Hypothalamus (tissue), 51 donors: ENCODE measurements at places on chromosomes 16 and 17.

DNA sequence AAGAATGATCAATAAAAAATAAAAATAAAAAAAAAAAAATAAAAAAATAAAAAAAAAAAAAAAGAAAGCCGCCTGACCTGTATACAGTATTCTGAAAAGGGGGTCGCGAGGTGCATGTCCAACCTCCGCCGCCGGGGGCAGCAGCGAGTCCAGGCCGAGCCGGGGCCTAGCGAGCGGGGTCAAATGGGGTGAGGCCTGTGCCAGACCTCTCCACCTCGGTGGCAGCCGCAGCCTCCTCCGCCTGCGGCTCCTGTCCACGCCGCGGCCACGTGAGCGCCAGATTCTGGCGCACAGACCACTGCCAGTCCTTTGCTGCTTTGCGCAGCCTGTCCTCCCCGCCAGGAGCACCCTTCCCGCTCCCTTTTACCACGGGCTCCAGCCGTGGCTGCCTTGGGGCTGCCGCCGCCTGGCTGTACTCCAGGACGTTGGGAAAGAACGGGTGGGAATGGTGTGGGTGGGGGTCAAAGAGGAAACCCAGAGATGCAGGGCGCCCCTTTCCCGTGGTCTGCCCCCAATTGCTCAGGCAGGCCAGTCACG is 2.4 kb upstream of the BCKDK start:
- peak; percentile 77 for DNase-seq

DNA sequence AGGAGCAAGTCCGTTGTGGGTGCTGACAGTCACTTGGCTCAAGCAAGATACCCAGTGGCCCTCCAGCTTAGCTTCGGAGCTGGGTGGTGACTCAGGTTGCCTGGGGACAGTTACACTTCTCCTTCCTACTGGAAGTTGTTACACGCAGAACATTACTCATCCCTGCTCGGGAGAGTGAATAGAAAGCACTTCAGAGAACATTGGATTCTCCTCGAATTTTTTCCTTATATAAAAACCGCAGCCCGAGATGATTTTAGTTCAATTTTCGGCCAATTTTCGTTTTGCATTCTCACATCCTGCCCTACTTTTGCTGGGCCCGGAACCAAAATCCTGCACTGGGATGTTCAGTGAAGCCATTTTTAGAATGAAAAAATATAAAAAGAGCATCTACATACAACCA is 99.7 kb downstream of the ELAC2 start:
- DNase-seq: no peak

- DNase-seq: no peak
Observed at GRCh38 chr16:71499775-71500364, 10.7 kb upstream of the ZNF19 start.

- DNase-seq: no peak
Observed at GRCh38 chr17:60231234-60231633, 81.5 kb downstream of the CA4 start.

GRCh38 chr16:52451971-52452421 is 94.9 kb downstream of the TOX3 start:
- DNase-seq: no peak

GRCh38 chr17:45405250-45406086 is 27.2 kb downstream of the ARHGAP27 start:
- DNase-seq: no peak

DNA sequence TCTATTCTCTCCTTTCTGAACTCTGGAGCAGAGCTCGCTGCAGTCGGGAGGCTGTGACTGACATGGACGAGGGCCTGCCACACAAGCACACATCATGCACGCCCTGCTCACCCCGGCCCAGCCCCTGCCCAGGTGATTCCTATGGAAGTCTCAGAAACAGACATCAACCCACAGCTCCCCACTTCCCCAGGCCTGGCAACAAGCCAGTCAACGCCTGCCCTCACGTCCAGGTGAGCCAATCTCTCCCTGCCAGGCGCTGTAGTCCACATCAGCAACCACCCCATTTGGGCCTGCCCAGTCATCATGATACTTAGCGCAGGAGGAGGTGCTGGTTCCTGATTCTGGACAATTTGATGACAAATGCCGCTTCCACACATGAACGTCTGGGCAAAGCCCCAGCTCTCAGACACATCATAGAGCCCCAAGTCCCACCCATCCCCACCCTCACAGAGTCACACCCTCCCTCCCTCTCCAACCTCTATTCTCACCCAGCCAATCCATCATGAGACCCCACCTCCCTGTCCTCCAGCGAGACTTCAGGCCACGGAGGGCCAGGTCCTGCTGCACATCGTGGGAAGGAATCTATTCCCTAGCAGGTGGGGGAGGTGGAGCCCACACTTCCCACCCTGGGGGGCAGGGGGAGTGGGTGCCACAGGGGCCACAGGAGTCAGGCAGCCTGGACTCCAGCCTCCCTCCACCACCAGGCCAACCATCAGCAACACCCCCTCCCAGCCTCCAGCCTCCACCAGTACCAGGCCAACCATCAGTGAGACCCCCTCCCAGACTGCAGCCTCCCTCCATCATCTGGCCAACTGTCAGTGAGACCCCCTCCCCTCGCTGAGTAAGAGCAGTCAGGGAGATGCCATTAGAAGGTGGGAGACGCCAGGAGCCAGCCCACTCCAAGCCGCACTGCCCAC is 33.7 kb upstream of the GSG1L start:
- DNase-seq: no peak

DNA sequence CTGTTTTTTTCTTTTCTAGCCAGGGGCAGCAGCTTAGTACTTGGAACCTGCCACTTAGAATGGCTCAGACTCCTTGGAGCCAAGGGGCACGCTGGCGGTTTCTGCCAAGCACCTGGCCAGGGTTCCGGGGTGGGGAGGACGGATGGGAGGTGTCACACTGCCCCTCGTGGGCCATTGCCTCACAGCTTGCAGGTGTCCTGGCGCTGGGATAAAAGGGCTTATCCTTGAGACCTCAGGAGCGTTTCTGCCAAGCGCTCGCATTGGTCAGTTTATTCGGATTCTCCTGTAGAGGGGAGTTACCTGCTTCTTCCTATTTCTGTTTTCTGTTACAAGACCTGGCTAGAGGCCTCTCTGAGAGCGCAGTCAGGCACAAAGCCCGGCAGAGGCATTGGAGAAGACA is 234.6 kb downstream of the MSI2 start:
- DNase-seq: no peak

GRCh38 chr17:45090711-45091110 is 29.6 kb downstream of the NMT1 start:
- DNase-seq: no peak

DNA sequence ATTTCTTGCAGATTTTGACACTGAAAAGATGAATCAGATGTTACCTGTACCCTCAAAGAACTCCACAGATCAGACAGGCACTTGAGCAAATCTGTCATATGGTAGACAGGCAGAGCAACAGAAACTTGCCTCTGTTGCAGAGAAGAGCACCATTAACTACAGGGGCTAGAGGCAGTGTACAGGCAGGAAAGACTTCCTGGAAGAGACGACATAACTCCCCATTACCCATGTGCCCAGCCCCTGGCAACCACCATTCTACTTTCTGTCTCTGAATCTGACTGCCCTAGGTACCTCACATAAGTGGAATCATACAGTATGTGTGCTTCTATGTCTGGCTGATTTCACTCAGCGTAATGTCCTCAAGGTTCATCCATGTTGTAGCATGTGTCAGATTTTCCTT is 15.5 kb downstream of the GFOD2 start:
- no peak for DNase-seq

GRCh38 chr16:14510939-14511799 is 118.9 kb downstream of the PARN start:
- no peak for DNase-seq

GRCh38 chr16:57240851-57241250 is 4.2 kb upstream of the ARL2BP start:
- no peak for DNase-seq

DNA sequence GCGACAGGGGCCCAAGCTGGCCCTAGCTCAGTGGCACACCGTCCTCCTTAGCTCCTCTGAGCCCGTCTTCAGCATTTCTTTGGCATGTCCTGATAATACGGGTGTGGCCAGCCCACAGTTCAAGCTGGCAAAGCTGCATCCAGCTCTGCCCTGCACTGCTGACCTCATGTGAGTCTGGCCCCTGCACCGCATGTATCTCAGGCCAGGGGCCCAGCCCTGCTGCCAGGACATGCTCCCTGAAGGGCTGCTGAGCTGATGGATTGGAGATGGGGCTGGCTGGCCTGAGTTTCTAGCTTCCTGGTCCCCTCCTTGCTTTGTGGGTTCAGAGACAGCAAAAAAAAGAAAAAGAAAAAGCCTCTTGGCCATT is 2.4 kb downstream of the DOC2B start:
- no peak for DNase-seq

- no peak for DNase-seq
Observed at GRCh38 chr16:73051226-73051625, 3.3 kb upstream of the ZFHX3 start.

GRCh38 chr16:89485701-89486246 is 4.6 kb downstream of the ANKRD11 start:
- no peak for DNase-seq

- no peak for DNase-seq
Observed at GRCh38 chr17:28324781-28325180, 5.8 kb downstream of the TMEM97 start.

- DNase-seq: no peak
Observed at GRCh38 chr17:7774055-7774521, 56.5 kb downstream of the DNAH2 start.

GRCh38 chr16:67833415-67834241 is 8.5 kb upstream of the THAP11 start:
- peak; percentile 74 for DNase-seq

DNA sequence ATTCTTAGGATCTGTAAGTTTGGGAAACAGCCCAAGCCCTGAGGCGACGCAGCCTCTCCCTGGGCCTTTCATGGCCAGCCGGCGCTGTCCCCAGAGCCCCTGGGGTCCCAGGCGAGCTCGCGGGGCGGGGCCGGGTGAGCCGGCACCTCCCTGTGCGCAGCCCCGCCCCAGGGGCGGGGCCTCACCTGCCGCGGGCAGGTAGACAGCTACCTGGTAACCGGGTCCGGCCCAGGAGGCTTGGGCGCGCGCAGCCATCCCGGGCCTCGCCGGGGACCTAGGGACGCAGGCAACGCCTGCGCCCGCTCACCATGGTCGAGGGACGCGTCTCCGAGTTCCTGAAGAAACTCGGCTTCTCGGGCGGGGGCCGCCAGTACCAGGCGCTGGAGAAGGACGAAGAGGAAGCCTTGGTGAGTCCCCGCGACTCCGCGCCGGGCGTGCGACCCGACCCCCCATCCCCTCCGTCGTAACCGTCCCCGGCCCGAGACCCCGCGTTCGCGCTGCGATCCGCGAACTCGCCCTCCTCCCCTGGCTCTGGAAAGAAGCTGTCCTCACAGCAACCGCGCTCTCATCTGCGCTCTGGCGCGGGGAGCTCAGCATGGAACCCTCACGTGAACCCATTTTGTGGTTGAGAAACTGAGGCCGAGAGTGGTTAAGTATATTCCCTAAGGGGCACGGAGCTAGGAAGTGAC is at the start of gene ATP2C2:
Gene ATP2C2, plus strand, starts transcription at position 231 of the 689 bp plus-strand sequence. Its CDS starts 78 bp downstream, at position 309.
- no peak for DNase-seq

DNA sequence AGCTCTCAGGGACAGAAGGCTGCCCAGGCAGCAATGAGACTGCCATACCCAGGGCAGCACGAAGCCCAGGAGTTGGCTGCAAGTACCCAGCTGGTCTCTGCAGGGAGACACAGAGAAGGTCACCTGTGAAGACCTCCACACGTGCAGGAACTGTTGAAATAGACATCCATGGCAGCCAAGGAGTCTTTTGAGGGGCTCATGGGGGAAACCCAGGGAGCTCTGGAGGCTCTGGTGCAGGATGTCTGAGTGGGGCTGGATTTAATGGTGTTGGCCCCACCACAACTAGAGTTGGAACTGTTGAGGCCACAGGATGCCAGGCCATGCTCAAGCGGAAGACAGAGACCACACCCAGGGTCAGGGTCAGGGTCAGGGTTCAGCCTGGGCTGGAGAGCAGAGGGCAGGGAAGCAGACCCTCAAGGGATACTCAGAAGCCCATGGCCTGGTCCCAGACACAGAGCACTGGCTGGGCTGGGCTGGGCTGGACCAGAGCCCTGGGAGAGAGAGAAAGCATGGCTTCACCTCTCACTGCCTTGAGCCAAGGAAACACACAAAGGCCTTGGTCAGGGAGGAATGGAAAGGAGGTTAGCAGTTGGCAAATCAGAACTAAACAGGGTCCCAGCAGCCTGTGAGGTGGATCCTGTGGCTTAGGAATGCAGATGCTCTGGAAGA is 21.4 kb downstream of the PITPNM3 start:
- DNase-seq: no peak

GRCh38 chr17:13787636-13788035 is 185.9 kb upstream of the HS3ST3A1 start:
- DNase-seq: no peak

- DNase-seq: no peak
Observed at GRCh38 chr16:20918486-20919239, 18.1 kb downstream of the LYRM1 start.

DNA sequence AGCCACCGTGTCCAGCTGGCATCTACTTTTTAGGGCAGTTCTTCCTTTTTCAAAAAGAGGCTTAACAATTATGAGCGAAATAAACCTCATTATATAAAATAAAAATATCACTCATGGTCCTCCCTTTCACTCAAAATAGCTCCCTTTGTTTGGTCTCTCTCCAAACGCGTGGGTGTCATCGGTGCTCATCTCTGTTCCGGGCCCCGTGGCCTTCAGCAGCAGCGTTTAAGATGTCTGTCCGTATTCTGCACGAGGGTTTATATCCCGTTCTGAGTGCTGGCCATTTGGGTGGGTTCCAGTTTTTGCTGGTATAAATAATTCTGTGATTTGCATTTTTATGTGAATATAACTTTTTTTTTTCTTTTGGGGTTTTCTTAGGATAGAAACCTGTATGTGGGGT is 33.4 kb downstream of the PRMT7 start:
- DNase-seq: no peak

GRCh38 chr16:12344577-12345343 is 368.2 kb downstream of the SNX29 start:
- DNase-seq: no peak

DNA sequence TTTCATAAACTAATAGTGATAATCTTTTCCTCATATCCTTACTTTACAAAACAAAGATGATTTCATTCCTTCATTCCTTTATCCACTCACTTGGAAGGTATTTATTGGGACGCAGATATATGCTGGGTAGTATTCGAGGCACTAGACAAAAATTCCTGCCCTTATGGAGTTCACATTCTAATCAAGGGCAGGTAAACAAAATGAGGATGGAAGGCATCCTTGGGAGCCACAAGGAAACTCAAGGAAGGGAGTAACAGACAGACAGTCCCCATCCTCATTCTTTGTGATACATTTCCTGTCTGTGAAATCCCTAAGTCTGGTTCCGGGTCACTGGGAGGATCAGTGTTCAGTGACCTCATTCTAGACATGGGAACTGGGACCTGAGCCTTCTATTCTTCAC is 45.2 kb downstream of the SLC6A2 start:
- no peak for DNase-seq

DNA sequence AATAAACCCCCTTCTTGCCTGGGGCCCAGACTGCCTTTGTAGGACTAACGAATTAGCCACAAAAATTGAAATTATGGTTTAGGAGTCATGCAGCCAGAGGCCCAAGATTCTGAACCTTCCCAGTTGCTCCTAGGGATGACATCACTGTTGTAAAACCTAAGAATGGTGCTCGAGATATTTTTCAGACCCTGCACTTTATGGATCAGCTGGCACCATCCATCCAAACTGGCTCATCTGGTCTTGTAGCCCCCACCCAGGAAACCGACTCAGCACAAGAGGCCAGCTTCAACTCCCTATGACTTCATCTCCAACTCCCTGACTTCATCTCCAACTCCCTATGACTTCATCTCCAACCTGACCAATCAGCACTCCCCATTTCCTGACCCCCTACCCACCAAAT is 10.9 kb upstream of the EVPL start:
- no peak for DNase-seq

- DNase-seq: no peak
Observed at GRCh38 chr16:3317315-3317999, 12.2 kb downstream of the ZNF75A start.
